ENCODE measurements at places on chromosomes 4 and X.

GRCh38 chr4:123588631-123589241 lies 192.1 kb downstream of the SPRY1 start:
- DNase-seq: no peak

GRCh38 chr4:32031026-32031425 lies 1310.9 kb downstream of the PCDH7 start:
- DNase-seq: no peak

DNA sequence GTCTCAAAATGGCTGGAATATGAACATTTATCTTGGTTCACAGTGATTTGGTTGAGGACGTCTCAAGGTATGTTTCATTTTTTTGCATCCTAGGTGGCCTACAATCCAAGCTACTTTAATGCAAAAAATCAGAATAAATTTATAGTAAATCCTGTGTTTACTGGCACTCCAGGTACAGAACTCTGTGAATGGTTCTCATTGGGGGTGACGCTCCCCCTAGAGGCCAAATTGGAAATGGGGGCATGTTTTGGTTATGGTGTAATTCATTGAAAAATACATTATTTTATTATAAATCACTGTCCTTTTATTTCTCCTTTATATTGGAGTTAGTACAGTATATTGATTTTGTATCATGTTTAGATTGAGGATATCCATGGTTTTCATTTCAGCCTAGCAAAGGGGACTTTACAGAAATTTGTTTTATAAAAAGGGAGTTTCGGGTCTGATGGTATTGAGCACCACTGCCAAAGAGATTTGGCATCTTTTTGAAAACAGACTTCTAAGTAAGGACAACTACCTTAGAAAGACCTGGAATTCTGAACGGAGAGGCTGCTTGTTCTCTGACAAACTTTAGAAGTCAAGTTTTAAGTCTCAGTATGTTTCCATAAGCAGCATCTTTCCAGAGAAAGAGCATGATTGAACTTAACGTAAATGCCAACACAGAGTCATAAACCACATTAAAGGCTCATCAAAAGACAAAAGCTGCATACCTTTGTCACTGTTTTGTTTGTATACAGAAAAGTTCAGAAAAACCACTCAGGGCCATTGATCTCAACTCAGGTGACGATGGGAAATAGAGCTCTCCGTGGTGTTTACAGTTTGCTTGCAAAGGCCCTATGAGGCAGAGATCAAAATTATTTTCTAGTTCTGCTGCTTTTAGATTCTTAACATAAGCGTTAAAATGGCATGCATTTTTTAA lies 19.4 kb downstream of the MTM1 start:
- peak; percentile 21 for DNase-seq

DNA sequence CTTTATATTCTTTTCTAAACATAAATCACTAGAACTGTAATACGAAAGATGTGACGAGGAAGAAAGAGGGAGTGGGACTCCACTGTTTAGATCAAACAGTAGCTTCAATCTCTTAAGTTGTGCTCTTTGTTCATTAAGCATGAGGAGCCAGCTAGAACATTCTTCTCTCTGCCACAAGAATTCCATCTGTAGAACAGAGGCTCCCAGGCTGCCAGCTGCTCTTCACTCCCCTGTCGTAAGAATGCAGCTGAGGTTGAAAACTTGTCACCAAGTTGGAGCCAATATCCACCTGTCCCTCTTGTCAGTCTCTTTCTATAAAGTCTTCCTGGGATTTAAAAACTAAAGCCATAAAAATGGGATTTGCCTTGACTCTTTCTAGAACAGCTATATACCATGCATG lies 65.0 kb upstream of the SEC24B start:
- DNase-seq: no peak

DNA sequence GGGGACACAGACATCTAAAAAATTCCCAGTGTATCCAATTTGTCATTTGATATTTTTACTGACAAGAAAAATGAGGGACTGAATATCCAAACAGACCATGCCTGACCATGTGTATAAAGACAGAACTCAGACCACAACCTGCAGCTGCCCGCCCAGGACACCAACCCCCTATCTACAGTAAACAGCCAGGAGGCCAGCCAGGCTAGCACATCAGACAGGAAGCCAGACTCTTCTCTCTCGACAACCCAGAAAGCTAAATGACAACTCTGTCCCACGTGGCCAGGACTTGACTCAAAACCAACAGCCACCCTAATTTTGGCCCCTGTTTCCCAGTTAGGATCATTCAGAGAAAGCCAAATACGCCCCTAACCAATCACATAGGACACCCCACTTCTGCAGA lies 15.1 kb downstream of the AFAP1 start:
- DNase-seq: no peak

DNA sequence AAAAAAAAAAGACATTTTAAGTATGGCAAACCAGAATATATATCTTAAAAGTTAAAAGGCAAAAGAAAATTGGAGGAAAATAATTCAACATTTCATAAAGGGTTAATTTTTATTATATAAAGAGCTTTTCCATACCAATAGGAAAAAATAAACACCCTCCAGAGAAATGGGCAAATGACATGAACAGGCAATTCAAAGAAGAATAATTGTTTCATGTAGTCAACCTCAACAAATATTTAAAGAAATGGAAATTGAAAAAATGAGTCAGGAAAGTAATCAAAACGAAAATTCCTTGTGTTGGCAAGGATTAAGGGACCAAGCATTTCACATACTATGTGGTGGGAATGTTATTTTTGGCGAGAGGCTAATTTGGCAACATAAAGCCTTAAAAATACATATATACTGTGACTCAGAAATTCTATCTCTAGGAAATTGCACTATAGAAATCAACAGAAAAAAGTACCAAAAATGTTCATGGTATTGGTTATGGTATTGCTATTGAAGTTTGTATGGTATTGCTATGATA lies 87.6 kb downstream of the HAUS3 start:
- no peak for DNase-seq

- DNase-seq: no peak
Measured at GRCh38 chr4:146176891-146177290, 1.4 kb downstream of the LSM6 start.

DNA sequence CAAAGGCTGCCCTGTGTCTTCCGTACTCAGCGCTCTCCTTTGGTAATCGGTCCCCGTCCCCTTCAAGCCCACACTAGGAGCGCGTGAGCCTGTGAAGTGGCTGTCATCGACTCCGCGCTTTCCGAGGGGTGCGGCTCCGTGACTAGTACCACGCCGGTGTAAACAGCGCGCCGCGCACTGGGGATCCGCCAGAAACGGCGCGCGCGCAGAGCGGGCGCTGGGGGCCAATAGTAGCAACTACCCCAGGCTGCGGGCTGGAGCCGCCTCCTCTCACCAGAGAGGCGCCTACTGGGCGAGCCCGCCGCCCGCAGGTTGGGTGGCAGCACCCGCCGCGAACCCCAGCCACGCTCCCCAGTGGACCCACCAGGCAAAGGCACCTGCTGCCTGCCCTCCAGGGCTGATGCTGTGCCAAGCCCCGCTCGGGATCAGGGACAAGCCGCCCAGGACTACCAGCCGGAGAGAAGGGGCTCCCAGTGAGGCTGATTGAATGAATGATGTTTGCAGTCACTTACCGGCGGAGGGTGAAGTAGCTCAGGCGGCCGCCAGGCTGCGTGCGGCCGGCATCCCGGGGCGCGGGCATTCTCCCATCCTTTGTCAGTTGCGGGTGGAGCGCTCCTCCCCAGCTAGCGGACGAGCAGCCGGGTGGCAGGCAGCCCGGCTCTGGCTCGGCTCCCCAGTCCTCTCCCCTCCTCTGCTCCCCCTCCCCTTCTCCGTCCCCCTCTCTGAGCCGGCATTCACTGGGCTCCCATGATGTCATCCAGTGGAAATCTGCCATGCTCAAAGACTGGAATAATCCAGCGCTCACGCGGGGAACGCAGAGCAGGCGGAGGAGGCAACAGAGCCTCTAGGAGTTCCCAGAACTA lies 370.3 kb upstream of the SMIM31 start:
- no peak for DNase-seq

DNA sequence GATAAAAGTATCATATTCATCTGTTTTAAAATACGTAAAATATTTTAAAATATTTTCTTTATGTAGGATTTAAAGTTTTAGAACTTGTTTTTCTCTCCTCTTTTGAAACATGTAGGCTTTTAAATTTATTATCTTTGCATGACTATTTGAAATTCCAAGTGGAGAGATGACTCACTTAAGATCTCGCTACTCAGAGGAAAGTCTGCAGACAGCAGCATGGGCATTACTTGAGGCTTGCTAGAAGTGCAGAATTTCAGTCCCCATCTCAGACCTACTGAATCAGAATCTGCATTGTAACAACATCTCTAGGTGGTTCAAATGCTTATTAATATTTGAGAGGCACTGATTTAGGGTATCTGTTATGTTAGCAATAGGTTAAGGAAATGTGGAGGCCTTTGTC lies 225.7 kb upstream of the ARX start:
- DNase-seq: no peak

GRCh38 chr4:132395561-132395960 lies 753.5 kb upstream of the PCDH10 start:
- no peak for DNase-seq

DNA sequence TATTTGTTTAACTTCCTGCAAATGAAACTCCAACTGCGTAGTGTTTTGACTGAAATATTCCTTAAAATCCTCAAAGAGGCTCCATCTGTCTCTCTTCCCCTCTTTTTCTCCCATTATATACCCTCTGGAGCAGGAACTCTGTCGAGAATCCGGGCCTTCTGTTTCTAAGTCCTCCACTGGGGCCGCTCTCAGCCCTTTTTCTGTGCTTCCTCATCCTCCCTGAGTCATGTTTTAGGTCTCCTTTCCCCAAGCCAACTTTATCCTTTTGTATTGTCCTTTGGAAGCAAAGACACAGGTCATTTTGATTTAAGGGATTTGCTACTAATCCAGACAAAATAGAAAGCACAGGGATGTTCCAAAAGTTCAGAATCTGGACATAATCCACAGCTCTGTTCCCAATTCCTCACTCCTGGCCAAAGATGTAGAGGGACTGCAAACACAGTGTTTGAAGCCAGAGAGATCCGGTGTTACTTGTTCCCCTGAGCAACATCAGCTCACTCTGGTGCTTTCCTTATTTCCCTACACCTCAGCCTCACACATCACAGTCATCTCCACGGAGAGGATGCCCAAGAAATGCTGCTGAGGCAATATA lies 131.0 kb upstream of the KLF3 start:
- DNase-seq: no peak

- no peak for DNase-seq
Measured at GRCh38 chr4:167966143-167966542, 126.2 kb upstream of the ANXA10 start.

All from activated CD8-positive, alpha-beta memory T cell treated with anti-CD3 and anti-CD28 coated beads for 4 hours (primary cell).